ENCODE measurements at places on chromosomes 5 and 9.
A peak's percentile ranks its signal among the peaks of the same experiment; 100 is the strongest.

- DNase-seq = no peak
These were observed 2.0 kb downstream of the SV2C start for GRCh38 chr5:76085243-76085579.

DNA sequence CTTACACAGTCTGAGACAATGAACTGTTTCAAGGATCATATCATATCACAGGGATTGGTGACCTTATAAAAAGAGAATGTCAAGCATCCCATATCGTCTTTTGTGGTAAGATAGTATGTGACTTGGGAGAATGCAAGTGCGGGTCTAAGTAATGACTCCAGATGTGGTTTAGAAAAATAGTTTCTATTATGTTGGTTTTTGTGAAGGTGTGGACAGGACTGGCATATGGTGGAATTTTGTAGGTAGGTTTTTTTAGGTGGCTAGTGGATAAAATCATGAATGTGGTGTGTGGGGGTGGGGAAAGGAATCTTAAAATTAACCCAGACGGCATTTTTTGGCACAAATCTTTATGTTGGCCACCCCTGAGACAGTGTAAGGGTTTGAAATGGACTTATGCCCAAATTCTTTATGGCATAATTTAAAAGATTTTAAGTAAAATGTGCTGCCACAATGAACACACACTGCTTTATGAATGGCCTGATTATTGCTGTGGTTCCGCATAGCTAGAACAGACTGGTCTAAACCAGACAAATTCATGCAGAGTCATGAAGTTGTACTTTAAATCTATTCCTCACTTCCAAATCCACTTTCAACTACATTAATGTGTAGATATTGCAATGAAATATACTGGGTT lies 204.8 kb upstream of the HAPLN1 start:
- no peak for DNase-seq

GRCh38 chr5:6185574-6185973 lies 192.8 kb downstream of the MED10 start:
- no peak for DNase-seq

DNA sequence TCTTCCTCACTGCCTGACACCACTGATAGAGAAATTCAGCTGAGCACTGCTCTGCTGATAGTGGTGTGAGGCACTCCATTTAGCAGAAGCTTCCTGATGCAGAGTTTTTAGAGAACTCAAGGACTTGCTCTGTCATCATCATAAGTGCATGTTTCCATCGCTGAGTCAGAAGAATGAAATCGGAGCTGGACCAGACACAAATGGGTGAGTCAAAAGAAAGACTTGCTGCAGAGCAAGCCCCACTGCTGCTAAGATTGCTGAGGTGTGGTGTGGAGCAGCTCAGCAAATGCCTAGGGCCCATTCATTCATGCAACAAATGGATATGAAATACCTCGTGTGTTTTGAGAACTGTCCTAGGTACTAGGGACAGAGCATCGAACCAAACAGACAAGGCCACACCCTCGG lies 410.2 kb upstream of the SLC30A5 start:
- DNase-seq = no peak

- no peak for DNase-seq
These were observed 40.1 kb downstream of the GGTA1 start for GRCh38 chr9:121459513-121459912.

- DNase-seq = peak; percentile 49
These were observed 44.5 kb downstream of the AGXT2 start for GRCh38 chr5:35003018-35003957.

DNA sequence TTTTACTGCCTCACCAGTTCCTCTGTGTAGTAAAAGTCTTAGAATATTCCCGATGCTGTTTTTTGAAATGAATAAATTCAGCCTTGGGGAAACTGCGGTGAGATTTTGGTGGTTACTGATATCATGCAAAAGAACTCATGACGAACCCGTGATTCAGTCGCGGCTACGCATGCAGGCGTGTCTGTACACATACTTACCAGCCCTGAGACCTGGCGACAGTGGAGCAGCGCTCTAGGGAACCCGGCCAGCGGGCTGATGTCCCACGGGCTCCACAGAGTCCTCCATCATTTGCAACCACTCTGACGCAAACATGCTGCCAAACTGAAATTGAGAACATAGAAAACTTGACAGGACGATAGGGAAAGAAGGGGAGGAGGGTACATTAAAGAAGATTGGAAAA lies 315.6 kb upstream of the DAB2 start:
- DNase-seq = no peak

- no peak for DNase-seq
These were observed 37.8 kb upstream of the KIF2A start for GRCh38 chr5:62268234-62268633.

GRCh38 chr9:82598241-82599039 lies 464.5 kb downstream of the RASEF start:
- DNase-seq = no peak

DNA sequence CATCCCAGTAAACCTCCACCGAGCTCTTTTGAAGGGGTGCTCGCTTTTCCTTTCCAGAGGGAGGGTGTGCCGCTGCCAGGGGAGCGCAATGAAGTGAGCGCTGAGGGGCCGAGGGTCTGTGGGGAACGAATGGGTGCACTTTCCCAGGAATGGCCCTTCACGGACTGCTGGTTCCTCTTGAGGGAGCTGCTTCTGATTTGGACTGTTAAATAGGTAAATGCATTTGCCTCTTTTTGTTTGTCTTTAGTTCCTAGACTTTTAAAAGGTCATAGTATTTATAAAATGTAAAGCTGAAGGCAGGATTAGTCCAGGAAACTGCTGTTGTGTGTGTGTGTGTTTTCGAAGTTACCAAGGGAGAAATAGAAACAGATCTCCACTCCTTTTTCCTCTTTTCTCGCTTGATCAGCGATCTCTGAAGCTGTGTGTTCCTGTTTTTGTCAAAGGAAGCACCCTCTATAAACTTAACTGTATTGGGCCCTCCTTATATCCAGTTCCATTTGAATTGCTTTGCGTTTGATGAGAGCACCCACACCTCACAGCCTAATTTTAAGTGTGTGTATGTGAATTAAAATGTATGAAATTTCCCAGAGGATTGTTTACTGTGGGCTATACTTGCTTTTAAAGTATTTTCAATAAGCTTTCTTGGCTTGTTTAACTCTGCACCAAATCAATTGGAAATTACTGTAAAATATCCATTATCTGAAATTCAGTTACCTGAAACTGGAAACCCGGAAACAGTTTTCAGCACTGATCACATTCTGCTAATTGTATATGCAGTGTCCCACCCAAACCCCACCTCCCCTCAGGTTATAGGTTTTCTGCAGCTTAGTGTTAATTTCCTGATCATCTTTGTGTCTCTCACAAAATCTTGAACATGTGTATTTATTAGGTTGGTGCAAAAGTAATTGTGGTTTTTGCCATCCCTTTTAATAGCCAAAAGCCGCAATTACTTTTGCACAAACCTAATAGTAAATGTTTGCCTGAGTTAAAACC lies 966 bp downstream of the SNX2 start:
- DNase-seq = no peak

DNA sequence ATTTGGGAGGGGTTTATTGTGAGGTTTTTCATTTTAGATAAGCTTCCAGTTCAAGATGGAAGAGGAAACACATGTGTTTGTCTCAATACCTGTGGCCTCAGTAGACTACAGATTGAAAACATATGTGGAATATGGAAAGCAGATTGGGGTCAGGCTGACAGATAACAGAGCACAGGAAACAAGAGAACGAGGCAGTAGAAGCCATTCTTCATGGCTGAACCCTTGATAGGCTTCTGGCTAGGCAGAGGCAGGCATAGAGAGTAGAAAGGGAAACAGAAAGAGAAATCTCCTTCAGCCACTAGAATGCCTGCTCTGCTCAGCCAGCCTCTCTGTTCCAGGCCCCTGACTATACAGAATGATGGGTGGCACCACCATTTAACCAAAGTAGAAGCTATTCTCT lies 152.5 kb downstream of the MUSK start:
- no peak for DNase-seq

GRCh38 chr5:80780024-80780423 lies 125.2 kb upstream of the DHFR start:
- DNase-seq = no peak

DNA sequence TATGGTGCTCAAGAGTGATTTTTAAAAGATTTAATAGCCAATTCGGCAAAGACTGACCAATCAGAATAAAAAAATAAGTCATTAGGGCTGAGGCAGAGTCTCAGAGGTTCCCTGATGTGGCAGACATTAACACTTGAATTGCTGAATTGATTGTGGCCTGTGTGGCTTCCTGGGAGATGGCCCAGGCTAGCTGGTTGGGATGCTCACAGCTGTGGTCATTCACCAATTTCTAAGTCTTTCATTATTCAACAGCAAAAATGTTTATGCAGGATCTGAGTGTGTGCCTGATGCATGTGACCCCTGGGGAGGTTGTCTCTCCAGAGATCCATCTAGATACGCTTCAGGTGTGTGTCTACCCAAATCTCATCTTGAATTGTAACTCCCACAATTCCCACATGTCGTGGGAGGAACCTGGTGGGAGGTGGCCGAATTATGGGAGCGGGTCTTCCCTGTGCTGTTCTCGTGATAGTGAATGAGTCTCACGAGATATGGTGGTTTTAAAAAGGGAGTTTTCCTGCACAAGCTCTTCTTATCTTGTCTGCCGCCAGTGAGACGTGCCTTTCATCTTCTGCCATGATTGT lies 632.6 kb upstream of the SEMA6A start:
- DNase-seq = no peak

DNA sequence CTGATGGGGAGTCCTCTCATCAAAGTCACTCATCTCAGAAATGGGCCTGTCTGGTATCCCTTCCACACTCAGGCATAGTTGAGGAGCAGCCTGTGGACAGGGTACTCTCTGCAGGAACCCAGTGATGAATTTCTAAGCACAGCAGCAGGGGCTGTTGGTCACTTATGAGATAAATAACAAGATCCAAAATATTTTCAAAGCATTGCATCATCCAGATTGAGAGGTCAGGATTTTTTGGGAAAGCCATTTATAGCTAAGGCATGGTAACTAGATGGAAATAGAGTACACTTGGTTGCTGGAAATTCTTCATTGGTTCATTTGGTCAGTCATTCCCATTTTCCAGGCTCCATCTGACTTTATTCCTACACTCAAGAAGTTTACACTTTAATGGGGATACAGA lies 246.8 kb upstream of the RAI14 start:
- no peak for DNase-seq

DNA sequence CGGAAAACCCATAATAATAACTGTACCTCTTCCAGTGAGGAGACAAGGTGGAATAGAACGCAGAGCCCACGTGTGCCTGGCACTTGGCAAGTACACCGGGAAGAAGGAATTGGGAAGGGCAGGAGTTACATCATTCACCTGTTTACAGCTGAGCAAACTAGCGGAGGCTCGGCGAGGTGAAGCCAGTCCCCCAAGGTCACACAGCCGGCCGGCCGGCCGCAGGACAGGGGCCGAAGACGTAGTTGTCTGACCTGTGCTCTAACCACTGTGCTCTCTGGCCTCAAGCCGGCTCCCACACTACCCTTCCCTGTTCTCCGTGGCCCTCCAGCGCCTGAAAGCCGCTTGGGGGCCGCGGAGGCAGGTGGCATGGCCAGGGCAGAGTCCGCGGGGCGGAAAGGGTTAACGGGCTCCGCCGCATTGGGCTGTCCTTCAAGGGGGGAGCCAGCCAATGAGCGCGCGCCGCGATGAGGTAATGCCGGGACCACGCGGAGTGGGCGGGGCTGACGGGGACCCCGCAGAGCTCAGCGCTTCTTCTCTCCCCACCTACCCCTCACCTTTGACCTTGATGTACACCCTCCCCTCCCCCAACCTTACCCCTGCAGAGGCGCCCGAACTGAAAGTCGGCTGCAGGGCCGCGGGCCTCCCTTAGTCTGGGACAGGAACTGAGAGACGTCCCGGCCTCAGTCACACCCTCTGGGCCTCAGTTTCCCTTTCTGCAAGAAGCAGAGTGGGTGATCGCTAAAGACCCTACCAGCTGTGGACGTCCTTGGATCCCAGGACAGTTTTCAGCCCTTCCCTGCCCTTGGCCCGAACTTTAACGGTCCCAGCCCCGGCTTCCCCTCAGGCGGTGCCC lies 125.1 kb downstream of the C9orf50 start:
- DNase-seq = peak; percentile 89

Data from activated naive CD4-positive, alpha-beta T cell treated with Interleukin-2 at 50 U/mL for 16 hours (primary cell).